ENCODE measurements at places on chromosomes 12 and 14.
A peak's percentile ranks its signal among the peaks of the same experiment; 100 is the strongest.

GRCh38 chr12:120225852-120226640, 25.1 kb upstream of the RPLP0 start:
- peak; percentile 77 for DNase-seq

DNA sequence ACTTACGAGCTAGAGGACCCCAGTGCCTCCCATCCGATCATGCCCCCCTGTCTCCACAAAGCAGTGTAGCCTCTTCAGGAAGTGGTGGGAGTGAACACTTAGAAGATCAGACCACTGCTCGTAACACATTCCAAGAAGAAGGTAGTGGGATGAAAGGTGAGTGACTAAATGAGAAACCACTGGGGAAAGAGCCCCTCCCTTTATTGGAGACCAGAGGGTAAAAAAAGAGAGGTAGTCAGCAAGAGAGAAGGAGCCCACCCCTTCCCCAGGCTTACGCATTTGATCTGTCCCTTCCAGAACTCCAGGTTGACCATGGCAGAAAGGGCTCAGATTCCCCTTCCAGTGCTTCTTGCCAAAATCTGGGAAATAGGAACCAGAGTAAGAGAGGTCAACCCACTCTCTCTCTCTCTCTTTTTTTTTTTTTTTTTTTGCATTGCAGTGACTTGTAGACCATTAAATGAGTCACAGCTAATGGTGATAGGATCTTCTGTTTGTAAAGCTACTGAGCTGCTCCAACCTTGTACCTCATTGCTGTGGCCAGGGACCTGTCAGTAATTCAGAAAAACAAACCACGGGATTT, 165.4 kb downstream of the GCH1 start:
- DNase-seq: peak; percentile 37

- DNase-seq: peak; percentile 84
Observed at GRCh38 chr14:23631702-23632460, 4.3 kb upstream of the DHRS2 start.

GRCh38 chr12:49432616-49433015, 65.4 kb downstream of the SPATS2 start:
- DNase-seq: no peak

DNA sequence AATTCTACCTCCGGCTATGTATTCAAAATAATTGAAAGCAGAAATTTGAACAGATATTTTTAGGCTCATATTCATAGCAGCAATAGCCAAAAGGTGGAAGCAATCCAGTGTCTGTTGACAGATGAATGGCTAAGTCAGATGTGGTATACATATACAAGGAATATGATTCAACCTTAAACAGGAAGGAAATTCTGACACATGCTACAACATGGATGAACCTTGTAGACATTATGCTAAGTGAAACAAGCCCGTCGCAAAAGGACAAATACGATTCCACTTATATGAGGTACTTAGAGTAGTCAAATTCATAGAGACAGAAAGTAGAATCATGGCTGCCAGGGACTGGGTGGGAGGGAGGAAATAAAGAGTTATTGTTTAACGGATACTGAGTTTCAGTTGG, 331.6 kb downstream of the PCNX1 start:
- no peak for DNase-seq

- DNase-seq: no peak
Observed at GRCh38 chr14:36313206-36313605, 7.2 kb downstream of the MBIP start.

GRCh38 chr12:57475271-57476161, 4.2 kb downstream of the ARHGAP9 start:
- DNase-seq: peak; percentile 49
